ENCODE measurements at places on chromosomes 3 and 15.

- no peak for DNase-seq
Observed at GRCh38 chr15:27064080-27064479, 93.1 kb downstream of the GABRG3 start.

DNA sequence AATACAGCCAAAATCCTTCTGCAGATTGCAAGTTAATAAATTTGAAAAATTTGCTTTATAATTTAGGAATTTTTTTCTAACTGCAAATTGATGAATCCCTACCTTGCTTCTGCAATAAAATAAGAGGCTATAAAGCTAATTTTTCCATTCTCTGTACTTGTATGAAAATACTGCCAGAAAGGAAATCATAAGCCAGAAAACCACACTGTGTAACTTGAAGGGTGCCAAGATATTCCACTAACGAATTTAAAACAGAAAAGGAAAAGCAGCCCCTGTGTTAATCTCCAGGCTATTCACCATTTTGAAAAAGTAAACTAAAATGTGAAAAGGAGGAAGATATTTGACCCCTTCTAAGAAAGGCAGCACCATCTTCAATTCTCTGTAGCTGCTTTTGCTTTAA is 557.9 kb upstream of the ZNF385D start:
- no peak for DNase-seq

DNA sequence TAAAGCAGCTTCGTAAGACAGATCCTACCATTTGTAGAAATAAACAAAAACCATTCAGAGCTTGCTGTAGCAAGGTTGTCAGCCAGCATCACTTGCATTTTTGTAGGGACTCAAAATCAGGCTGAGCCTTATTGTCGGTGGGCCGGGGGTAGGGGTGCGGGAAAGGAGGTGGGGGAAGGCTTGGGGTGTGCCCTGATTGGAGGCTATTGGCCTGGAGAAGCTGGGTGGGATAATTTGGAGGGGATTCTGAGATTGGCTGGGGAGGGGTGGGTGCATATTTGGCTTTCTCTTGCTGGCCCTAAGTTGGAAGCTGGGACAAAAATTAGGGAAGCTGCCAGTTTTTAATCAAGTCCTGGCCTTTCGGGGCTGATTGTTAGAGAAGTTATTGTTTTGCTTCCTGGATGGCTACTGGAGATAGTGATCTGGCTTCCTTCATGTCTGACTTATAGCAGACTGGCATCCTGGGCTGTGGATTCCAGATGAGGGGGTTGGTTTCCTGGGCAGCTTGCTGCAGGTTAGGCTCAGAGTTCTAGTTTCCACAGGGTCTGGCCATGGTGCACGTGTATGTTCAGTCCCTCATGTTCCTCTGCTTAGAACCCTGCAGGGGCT is 22.8 kb downstream of the STOML1 start:
- no peak for DNase-seq

GRCh38 chr15:97728791-97729190 is 231.7 kb upstream of the ARRDC4 start:
- no peak for DNase-seq

GRCh38 chr3:143321058-143321769 is 201.6 kb downstream of the CHST2 start:
- no peak for DNase-seq

DNA sequence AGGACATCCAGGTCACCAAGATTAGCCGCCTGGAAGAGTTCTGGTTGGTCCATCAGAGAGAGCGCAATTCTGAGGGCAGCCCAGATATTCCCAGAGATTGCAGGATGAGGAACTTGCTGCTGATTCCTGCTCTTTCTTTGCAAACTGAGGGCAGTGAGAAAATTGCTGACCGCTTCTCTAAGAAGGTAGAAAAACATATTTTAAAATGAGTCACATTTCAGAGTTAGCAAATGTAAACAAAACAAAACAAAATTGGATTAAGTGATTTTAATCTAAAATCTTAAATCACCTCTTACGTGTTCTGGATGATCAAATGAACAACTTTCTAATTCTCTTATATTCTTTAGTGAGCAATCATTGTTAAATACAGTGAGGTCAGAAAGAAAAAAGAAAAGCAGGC is 149.0 kb downstream of the USP13 start:
- peak; percentile 54 for DNase-seq

GRCh38 chr3:69422751-69423150 is 36.9 kb upstream of the FRMD4B start:
- peak; percentile 56 for DNase-seq

GRCh38 chr3:126551121-126551838 is 7.5 kb downstream of the C3orf22 start:
- DNase-seq: no peak

GRCh38 chr3:176785171-176785570 is 412.1 kb downstream of the TBL1XR1 start:
- DNase-seq: peak; percentile 1

GRCh38 chr3:143753006-143753405 is 95.3 kb downstream of the SLC9A9 start:
- DNase-seq: no peak

DNA sequence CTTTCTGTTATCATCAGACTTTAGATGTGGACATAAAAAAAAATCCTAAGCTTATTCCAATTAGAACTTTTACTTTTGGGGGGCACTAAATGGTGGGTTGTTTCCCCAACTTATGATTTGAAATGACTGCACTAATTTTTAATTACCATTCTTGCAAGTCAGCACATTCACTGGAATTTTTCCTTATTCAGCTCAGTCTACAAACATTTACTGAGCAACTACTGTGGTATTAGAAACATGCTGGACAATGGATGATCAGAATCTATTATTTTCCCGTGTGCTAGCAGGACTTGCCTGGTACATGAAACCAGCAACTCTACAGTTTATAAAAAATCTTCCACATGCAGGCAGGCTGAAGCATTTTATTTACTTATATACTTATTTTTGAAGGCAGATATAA is 273.6 kb downstream of the FOXP1 start:
- DNase-seq: no peak

DNA sequence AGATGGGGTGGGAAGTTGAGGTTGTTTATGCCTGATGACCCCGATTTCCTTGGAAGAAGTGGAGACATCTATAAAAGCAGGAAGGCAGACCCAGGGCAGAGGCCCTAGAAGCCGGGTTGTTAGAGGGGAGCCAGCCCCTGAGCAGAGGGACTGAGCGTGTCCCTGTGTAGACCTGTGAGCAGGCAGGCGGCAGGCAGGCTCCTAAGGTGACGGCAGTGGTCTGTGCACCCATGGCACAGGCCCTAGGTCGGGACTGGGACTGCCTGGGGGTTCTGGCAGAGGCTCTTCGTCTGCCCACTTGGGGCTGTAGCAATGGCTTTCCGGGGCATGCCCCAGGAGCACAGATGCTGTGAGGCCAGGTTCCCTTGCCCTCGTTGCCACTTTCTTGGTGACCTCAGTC is 9.9 kb downstream of the SEMA4B start:
- no peak for DNase-seq
